ENCODE measurements at places on chromosomes 1 and 21. TPM values are rescaled to one million over a fixed set of nuclear protein-coding genes. Genes with fewer than 3 reads are reported as not detected.

The COL8A2 gene
- total RNA-seq, result 2.5 TPM

The OR2T11 gene
- not detected for total RNA-seq

The VTCN1 gene
- total RNA-seq, result not detected

The FOXO6 gene
- not detected for total RNA-seq

The SLC25A34 gene
- total RNA-seq, result 0.06 TPM
